Vagina (tissue), 2 donors: ENCODE measurements at places on chromosomes 4 and X.

GRCh38 chr4:108058685-108059440, 69.2 kb downstream of the HADH start:
- no peak for DNase-seq

- no peak for DNase-seq
Observed at GRCh38 chr4:86835677-86836076, 13.5 kb downstream of the SLC10A6 start.

- no peak for DNase-seq
Observed at GRCh38 chr4:3192188-3192587, 56.8 kb upstream of the MSANTD1 start.

GRCh38 chrX:108090491-108091263, 665 bp downstream of the PSMD10 start:
- DNase-seq, result no peak

- DNase-seq, result no peak
Observed at GRCh38 chr4:80489798-80490197, 154.3 kb downstream of the CFAP299 start.

- DNase-seq, result no peak
Observed at GRCh38 chr4:40991908-40992307, 222.4 kb downstream of the APBB2 start.

DNA sequence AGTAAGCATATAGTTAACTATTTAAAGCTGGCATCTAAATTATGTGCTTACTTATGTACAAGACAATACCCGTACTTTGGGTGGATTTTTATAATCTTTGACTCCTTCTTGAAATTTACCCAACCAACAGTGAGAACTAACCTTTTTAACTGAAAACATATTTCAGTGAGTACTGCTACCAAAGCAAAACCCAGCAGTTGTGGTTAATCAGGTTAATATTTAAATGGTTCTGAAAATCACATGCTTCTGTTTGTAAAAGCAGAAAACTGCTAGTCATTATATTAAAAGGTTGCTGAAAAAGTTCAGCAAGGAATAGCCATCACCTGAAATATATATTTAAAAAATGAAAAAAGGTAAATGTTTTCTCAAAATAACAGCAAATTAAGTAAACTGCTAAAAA, 20.0 kb downstream of the UBE2D3 start:
- DNase-seq, result no peak

GRCh38 chr4:47050761-47051725, 19.7 kb downstream of the GABRB1 start:
- no peak for DNase-seq

GRCh38 chrX:123581586-123581985, 151.3 kb downstream of the THOC2 start:
- no peak for DNase-seq

DNA sequence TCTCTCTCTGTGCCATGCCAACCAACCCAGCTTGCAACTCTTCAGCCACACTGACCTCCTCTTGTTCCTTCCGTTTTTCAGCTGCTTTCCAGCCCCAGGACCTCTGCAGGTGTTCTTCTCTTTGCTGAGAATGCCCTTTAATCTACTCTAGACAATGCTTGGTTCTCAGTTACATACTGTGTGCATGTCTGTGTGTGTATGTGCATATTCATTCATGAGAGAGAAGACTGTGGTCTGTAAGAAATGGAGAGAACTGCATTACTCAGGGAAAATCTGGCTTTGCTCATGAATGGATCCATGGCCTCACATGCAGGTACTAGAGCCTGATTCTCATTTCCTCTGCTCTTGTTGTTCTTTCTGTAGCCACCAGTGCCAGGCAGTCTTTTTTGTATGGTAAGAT, 636.9 kb upstream of the TENM3 start:
- DNase-seq, result no peak

DNA sequence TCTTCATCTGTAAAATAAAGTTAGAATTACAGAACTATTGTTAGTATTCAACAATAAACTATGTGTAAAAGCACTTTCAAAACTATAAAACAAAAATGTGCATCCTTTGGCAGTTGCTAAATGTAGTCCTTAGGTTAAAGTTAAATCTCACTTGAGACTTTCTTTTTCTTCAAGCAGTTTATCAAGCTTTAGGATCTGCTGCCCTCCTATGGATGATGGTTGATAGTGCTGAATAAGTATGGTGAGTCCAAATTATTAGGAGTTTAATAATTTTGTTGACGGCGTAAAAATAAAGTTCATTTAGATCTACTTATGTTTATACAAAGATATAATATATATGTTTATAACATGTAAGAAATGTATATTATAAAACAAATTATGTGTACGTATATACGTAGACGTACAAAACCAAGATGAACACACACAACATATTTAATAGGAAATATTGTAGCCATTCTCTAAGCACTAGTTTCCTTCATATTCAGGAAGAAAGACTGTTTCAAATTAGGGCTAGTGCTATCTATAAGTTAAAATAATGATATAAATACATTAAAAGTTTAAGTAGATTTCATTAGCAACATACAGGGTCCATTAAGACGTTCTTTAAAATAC, 22.3 kb downstream of the UGT2A2 start:
- no peak for DNase-seq

DNA sequence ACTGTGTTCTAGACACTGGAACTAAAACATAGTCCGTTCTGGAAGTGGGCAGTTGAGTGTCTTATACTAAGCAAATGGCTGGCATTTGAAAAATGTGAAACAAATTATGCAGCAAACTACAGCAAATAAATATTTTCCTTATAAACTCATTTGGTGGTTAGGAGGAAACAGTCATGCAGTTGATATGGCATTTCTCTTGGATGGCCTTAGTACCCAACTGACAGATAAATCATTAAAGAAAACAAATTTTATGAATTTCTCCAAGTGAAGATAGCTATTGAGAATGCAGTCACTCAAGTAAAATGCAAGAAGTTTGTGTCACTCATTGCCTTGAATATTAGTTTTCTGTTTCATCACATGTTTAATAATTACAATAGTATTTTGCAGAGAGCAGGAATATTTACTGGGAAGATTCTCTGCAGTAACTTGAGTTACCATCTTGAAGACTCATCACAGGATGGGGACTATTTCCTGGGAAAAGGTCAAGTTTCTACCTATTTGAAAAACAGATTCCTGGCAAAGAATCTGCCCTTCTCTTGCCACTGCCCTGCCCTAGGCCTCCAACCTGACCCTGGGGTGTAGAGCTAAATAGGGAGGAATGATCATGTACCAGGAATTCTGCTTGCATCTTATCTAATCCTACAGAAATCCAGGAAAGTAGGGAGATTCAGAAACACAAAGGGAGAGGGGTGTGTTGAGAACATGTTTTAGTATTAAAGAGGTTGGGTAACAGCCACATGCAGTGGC, 105.9 kb downstream of the SH3RF1 start:
- DNase-seq, result no peak

GRCh38 chrX:16853537-16853936, 16.6 kb downstream of the RBBP7 start:
- DNase-seq, result no peak

GRCh38 chr4:177371461-177371860, 61.8 kb downstream of the NEIL3 start:
- no peak for DNase-seq

- DNase-seq, result no peak
Observed at GRCh38 chr4:18675586-18676525, 654.3 kb upstream of the LCORL start.

- DNase-seq, result peak; percentile 77
Observed at GRCh38 chrX:100662170-100662569, 18.2 kb downstream of the SRPX2 start.

DNA sequence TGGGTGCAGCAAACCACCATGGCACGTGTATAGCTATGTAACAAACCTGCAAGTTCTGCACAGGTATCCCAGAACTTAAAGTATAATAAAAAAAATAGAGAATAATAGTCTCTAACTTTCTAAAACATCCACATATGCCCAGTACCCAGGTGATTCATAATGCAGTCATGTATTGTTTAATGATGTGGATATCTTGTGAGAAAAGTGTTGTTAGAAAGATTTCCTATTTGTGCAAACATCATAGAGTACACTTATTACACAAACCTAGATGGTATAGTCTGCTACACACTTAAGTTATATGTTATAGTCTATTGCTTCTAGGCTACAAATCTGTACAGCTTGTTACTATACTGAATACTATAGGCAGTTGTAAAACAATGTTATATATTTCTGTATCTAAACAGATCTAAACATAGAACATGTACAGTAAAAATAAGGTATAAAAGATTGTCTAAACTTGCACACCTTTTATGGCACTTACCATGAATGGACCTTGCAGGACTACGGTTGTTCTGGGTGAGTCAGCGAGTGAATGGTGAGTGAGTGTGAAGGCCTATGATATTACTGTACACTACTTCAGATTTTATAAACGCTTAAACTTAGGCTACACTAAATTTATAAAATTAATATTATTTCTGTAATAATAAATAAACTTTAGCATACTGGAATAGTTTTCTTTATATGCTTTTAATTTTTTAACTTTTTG, 232.2 kb upstream of the SLIT2 start:
- no peak for DNase-seq

GRCh38 chr4:87848622-87849351, 16.0 kb downstream of the MEPE start:
- DNase-seq, result no peak
